ENCODE measurements at places on chromosomes 11 and 22. TPM values are rescaled to one million over a fixed set of nuclear protein-coding genes. Genes with fewer than 3 reads are reported as not detected.

Gene NXPE2
- polyA plus RNA-seq = not detected

Gene GRM5
- not detected for polyA plus RNA-seq

Gene VPS11
- polyA plus RNA-seq = 49.5 TPM

Gene ELP4
- 25.0 TPM for polyA plus RNA-seq

Gene OR52W1
- not detected for polyA plus RNA-seq

Gene SLC17A6
- polyA plus RNA-seq = not detected

Data from naive B cell (primary cell).